Cerebellum (tissue), 4 donors: ENCODE measurements at places on chromosomes 12 and 14. TPM values are rescaled to one million over a fixed set of nuclear protein-coding genes. Genes with fewer than 3 reads are reported as not detected.

DNA sequence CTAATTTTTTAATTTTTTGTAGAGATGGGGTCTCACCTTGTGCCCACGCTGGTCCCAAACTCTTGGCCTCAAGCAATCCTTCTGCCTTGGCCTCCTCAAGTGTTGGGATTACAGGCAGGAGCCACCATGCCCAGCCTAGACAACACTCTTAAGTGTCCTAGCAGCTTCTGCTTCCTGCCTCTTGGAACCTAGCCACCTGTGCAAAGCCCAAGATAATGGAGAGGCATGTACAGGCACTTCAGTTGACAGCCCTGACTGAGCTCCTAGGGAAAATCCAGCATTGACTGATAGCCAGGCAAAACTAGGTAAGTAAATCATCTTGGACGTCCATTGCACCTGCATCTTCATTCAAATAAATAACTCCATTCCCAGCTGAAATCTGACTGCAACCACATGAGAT lies 15.5 kb downstream of the COX14 start:
- no peak for DNase-seq

DNA sequence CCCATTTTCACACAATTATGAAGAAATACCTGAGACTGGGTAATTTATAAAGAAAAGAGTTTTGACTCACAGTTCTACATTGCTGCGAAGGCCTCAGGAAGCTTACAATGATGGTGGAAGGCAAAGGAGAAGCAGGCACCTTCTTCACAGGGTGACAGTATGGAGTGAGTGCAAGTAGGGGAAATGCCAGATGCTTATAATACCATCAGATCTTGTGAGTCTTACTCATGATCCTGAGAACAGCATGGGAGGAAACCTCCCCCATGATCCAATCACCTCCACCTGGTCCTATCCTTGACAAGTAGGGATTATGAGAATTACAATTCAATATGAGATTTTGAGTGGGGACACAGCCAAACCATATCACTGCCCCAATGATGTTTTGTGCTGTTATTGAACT lies 189.3 kb upstream of the CRY1 start:
- DNase-seq = no peak

DNA sequence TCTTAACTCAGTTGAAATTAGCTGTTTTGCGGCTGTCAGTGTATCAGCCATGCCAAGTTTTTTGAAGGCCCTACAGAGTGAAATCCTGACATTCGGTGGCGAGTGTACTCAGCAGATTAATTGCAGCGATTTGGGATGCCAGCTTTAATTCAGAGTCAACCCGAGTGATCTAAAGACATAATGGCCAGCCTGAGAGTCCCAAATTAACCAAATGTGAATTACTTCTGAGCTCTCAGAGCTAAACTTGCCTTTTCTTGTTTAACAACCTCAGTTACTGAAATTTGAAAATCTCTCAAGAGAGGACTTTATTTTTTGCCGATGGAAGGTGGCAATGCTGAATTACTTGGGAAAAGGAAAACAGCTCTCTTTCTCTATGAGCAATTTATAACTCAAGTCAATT lies 148.5 kb downstream of the GLT1D1 start:
- no peak for DNase-seq

GRCh38 chr14:35855876-35856481 lies 29.8 kb downstream of the BRMS1L start:
- peak; percentile 45 for DNase-seq

DNA sequence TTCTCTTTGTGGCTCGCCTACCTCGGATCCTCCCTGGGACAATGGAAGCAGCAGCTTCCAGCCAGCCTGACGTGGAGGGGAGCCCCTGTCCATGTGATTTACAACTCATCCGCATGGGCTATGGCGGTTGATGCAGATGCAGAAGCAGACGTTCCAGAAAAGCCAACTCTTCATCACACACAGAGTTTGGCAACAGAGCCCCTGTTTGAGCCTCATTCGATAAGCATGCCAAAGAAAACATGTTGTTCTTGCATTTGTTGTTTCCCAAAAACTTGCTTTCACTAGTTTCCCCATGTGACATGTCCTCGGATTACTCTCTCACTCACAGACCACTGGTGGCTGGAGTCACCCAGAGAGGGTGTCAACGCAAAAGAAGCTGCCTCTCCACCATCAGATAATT lies 16.4 kb upstream of the TC2N start:
- DNase-seq = no peak

- no peak for DNase-seq
These were observed 39.7 kb downstream of the FMNL3 start for GRCh38 chr12:49667325-49668090.

DNA sequence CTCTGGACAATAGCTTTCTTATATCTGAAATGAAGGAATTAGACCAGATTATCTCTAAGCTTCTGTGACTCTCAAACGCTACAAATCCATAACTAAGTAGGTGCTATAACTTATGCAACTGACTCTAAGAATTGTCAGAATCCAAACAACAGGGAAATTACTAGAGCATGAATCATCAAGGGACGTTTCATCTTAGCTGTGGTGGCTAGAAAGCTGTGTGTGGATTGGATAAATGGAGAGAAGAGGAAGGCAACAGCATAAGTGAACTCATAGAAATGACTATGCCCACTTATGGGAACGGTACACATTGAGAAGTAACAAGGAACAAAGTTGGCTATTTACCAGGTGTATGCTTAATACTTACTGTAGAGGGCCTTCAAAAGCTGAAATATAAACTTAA lies 96.0 kb upstream of the NEDD1 start:
- DNase-seq = no peak

- no peak for DNase-seq
These were observed 12.1 kb downstream of the RPS29 start for GRCh38 chr14:49574038-49574437.

DNA sequence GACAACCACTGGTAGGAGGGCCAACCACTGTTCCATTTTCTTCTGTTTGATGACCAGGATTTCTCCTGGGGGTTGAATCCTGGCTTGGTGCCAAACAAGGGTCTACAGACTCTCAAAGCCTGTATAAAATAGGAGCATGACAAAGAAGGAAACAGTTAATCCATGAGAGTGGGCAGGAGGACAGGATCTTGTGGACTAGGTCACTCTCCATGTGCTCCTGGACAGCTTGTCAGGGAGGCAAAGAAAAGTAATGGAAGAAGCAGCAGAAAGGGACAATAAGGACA lies 243.7 kb downstream of the AKAP6 start:
- no peak for DNase-seq

DNA sequence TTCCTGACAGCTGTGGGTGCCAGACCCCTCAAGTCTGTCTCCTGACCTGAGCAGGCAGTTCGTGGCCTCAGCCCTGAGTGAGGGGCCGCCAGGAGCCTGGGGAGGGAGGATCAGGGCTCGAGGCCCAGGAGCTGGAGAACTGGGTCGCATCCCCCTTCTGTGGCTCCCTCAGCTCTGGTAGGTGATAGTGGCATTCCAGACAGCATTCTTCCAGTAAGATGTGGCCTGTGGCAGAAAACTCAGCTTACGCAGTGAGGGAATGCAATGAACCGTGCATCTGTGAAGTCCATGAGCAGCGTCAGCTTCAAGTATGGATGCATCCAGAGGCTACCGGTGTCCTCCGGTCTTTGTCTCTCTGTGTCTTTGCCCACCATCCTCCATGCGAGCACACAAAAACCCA lies 28.4 kb upstream of the FBRSL1 start:
- DNase-seq = no peak

GRCh38 chr12:100574187-100575074 lies 947 bp downstream of the GAS2L3 start:
- no peak for DNase-seq

- no peak for DNase-seq
These were observed 138.1 kb upstream of the BMP4 start for GRCh38 chr14:54094765-54095164.

- no peak for DNase-seq
These were observed 24.9 kb downstream of the PSMC1 start for GRCh38 chr14:90281261-90281660.

- no peak for DNase-seq
These were observed 402.4 kb upstream of the RGS6 start for GRCh38 chr14:71529848-71530247.

The MSI1 gene
- 16.4 TPM for total RNA-seq

The GPR84 gene
- 0.36 TPM for total RNA-seq

The AMN gene
- total RNA-seq = 0.73 TPM

The PRPH gene
- total RNA-seq = 3.1 TPM

The CCT2 gene
- total RNA-seq = 184 TPM

The KCNK13 gene
- 0.82 TPM for total RNA-seq

The SIX4 gene
- total RNA-seq = 1.3 TPM

The LBHD2 gene
- total RNA-seq = not detected
